Activated naive CD4-positive, alpha-beta T cell treated with anti-CD3 and anti-CD28 coated beads for 36 hours (primary cell): ENCODE measurements at places on chromosomes 4 and X. TPM values are rescaled to one million over a fixed set of nuclear protein-coding genes. Genes with fewer than 3 reads are reported as not detected.

- DNase-seq: no peak
Measured at GRCh38 chr4:177302371-177303100, 7.1 kb upstream of the NEIL3 start.

DNA sequence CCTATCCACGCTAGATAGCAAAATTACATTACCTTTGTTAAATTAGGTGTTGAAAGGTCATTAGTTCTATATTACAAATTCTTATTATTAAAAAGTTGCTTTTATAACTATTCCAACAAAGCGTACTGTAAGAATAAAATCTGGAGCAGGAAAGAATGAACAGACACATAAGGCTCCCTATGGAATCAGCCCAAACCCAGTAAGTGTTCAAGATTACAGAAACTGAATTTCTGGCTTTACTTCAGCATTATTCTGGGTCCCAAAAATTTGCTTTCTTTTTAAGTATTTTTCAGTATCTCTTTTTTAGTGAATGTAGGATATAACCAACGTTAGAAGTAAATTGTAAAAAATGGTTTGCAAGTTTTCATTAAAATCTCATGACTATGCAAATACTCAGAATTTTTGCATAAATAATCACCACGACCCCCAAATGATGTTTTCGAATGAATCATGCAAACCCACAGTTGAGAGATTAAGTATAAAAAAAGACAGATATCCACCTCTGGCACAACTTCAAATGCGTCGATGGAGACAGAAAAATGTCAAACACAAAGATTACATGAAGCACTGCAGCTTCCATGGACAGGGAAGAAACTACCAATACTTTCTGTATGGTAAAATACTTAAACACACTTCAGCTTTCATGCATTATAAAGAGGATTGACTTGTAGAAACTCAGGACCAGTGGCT is 238.5 kb downstream of the RASL11B start:
- DNase-seq: no peak

DNA sequence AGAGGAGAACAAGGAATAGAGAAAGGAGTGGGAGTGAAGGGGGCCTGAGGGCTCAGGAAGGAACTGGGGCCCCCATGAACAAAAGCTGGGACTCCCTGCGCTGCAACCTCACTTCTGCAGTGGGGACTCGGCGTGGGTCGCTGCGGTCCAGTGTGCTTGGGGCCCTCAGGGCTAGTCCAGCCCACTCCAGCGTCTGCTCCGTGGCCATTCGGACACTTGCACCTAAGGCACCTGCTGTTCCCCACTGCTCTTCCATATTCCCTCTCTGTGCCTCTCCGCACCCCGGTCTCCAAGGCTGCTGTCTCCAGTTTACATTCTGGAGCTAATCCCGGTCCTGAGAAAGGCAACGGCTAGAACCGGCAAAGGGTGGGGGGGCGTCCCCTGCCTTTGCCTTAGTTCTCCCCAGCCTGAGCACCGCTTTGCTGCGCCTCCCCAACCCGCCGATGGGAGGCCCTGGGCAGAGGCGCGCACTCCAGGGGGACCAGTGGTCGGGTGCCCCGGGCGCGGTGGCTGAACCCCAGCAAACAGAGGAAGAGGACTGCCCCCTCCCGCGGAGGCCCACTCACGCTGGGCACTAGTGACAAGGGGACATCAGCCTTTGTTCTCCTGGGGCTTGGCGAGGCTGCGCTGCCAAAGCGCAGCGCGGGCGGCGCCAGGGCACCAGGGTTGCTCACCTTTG is 327.7 kb upstream of the F9 start:
- no peak for DNase-seq

- no peak for DNase-seq
Measured at GRCh38 chr4:127558088-127558487, 74.7 kb upstream of the INTU start.

GRCh38 chr4:69859140-69859685 is 732 bp downstream of the SULT1E1 start:
- no peak for DNase-seq

- no peak for DNase-seq
Measured at GRCh38 chr4:11002961-11003360, 318.4 kb upstream of the CLNK start.

- DNase-seq: no peak
Measured at GRCh38 chr4:150232029-150232428, 153.8 kb downstream of the DCLK2 start.

DCUN1D4 gene
- 28.2 TPM for total RNA-seq

- peak; percentile 68 for DNase-seq
Measured at GRCh38 chr4:169009286-169010124, 550 bp downstream of the CBR4 start.

DNA sequence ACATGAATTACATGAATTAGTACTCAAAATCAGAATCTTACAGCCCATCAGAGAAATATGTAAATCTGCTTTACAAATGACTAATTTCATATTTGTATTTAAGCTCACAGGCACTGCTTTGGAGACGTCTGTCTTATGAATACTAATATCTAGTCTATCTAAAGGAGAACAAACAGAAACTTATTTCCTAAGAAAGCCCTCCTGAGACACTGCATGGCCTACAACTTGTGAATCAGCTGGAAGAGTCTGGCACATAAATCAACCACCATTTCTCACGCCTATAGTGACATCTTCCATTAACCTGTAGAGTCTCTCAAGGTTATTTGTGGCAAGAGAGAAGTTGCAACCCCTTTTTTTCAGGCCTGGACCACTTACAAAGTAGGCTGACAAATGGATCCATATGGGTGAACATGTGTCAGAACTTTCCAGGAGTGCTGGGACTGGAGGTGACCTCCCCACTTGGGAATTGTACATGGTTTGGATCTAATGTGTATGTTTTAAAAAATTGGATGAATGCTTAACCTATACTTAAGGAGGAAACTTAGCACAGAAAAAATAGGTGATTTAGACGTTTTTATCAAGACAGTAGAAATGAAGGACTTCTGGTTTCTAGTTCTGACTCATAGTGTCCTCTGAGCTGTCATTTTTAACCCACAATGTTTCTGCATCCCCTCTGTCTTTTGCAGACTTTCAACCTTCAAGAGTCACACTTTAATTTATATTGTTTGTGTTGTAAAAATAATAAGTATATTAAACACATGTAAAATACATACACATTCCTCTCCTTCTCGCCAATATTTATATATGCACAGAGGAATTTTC is 83.2 kb upstream of the ARHGAP24 start:
- no peak for DNase-seq

GRCh38 chr4:112516066-112516470 is at the start of gene NEUROG2:
Gene NEUROG2, minus strand, starts transcription at chr4:112516180. Its CDS starts 705 bp downstream, at chr4:112515475.
- DNase-seq: no peak

DNA sequence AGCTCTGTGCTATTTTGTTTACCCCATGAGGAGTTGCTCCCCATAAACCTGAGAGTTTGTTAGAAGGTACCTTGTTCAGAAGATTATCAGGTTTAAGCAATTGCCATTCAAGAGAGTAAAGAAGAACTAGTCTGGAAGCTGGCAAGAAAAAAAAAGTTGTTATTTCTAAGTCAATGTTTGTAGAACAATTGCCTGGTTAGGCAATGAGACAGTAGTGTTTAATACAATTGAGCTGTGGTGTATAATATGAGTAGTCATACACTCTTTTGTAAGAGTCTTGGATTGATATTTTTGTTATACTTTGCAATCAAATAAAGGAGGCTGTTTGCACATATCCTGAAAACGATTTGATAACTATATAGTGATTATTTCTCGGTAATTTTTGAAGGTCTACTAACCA is 44.7 kb downstream of the GALNT7 start:
- no peak for DNase-seq

DNA sequence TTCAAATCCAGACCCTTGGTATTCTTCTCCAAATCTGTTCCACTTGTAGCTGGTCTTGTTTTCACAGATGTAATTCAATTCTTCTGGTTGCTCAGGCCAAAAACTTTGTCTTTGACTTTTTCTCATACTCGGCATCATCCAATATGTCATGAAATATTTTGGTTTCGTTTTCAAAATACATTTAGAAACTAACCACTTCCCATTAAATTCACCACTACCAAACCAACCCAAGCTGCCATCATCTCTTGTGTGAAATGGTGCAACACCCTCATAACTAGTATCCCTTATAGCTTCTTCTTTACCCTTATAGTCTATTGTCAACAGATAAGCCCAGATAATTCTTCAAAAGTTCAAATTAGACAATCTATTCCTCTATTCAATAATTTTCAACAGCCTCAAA is 192.1 kb downstream of the PRR32 start:
- no peak for DNase-seq

- no peak for DNase-seq
Measured at GRCh38 chr4:58649226-58649625, 1539.0 kb upstream of the IGFBP7 start.

- peak; percentile 7 for DNase-seq
Measured at GRCh38 chr4:151808120-151808529, 47.3 kb upstream of the GATB start.
